Ecto neural progenitor cell (in vitro differentiated cells): ENCODE measurements at places on chromosomes 12 and 14.

GRCh38 chr12:82533341-82533740 lies 153.4 kb upstream of the TMTC2 start:
- DNase-seq = no peak

DNA sequence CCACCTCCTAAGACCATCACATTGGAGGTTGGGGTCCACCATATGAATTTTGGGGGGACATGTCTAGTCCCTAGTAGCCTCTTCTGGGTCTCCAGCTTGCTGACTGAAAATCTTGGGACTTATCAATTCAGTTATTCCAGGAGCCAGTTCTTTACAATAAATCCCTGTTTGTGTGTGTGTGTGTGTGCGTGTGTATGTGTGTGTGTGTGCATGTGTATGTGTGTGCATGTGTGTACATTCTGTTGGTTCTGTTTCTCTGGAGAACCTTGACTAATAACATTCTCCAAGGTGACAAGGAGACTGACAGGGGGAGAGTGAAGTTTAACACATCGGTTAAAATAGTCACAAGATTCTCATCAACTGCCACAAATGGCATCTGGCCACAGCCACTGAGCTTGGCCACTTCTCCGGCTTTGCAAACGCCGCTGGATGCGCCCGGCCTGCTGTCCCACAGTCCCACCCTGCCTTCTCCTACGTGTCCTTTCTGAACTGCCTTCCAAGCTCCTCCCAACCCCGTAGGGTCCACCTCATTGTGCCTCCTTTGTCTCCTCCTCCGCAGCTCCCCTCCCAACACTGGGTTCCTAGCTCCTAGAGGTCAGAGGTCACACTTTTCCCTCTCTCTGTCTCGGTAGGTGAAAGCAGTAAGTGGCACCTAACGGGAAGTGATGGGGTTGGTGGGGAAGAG lies 88.1 kb upstream of the DIO3 start:
- DNase-seq = peak; percentile 44

GRCh38 chr12:54383041-54383609 lies 1.4 kb downstream of the ZNF385A start:
- DNase-seq = no peak

DNA sequence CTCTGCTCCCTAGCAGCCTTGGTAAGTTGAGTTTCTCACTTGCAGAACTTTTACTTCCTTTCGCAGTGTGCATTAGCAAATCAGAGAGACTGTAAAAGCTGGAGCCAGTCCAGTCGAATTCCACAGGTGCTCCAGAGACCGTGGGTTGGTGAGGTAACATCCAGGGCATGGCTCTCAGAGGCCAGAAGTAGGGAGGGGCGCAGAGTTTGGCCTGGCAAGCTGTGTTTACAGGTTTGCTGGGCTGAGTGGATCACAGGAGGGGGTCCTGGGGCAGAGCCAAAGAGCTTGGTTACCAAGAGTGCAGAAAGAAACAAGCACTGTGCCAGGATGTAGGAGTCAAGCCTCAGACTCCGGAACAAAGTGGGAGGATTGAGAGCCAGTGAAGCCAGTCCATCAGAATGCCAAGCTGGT lies 10.2 kb upstream of the BHLHE41 start:
- DNase-seq = no peak

DNA sequence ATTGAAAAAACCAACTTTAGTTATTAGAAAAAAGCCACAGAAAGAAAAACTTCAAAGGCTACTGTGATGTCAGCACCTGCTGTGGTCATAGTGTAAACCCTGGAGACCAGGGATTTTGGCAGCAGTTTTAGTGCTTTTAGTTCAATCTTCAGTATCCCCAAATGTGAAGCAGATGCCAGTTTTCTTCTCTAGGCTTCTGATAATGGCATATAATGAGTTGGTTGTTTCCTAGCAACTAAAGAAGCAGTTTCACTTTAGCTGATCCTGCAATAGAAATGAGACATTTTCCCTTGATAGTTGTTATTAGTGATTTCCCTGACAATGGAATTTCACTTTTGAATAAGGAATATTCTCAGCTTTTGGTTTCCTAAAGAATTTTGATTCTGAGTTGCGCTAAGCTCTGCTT lies 131.2 kb downstream of the NUBPL start:
- DNase-seq = no peak

DNA sequence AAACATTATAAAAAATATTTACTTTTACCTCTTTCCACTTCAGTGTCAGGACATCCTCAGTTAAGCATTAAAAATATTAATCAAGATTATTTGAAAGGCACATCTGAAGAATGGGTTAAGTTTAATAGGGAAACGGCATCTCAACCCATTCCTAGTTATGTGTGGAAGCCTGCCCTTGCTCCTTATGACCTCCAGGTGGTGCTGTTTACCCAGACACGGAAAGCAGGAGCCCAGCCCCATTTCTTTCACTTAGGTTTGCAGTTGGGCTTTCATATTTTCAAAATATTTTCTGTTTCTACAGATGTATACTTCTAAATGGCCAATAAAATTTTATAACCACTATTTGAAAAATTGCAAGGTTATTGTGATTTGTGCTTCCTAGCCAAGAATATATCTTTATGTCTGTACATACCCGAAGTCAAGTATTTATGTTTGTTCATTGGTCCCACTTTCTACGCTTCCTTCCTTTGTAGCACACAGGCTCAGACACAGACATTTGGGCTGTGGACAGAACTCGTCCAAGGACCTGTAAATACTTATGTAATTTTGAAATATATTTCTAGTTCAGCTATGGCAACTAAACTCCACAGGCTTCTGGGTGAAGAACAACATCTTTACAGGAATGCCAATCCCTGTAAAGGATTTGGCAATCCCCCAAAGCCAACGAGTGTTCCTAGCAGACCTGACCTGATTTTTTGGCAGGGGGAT lies 247.1 kb downstream of the AKAP6 start:
- no peak for DNase-seq

DNA sequence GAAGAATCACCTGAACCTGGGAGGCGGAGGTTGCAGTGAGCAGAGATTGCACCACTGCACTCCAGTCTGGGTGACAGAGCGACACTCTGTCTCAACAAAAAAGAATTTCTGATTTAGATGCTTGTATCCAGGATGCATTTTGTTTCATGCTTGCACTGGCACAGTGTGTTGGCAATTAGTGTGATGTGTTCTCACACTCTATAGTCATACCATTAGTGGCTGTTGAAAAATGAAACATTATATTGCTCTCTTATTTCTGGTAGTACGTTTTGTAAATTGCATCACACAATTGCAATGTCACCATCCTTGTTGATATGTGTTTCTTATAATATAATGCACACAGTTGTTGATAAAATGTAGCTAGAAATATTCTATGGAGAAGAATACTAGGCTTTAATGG lies 51.3 kb upstream of the RMST start:
- DNase-seq = no peak

DNA sequence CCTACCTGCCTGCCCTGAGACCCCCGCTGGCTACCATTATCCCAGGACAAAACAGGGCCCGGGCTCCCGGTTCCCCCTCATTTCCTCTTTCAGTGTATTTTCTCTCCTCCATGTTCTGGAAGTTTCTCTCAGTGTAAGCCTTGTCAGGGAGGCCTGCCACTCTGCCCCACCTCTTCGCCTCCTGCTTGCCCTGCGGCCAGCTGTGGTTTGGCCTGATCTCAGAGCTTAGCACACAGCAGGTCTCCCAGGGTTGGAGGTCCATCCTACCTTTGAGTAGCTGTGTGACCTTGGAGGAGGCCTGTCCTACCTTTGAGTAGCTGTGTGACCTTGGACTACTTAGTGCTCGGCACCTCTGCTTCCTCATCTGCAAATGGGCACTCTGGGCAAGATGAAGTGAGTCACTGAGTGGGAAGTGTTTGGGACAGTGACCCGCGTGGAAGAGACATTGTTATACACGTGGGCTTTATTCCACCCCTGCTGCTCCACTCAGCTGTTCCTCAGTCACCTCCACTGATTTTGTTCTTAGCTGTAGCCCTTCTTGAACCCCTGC lies 212.7 kb downstream of the ZFP36L1 start:
- no peak for DNase-seq

GRCh38 chr12:107131832-107132616 lies 38.7 kb upstream of the CRY1 start:
- no peak for DNase-seq

DNA sequence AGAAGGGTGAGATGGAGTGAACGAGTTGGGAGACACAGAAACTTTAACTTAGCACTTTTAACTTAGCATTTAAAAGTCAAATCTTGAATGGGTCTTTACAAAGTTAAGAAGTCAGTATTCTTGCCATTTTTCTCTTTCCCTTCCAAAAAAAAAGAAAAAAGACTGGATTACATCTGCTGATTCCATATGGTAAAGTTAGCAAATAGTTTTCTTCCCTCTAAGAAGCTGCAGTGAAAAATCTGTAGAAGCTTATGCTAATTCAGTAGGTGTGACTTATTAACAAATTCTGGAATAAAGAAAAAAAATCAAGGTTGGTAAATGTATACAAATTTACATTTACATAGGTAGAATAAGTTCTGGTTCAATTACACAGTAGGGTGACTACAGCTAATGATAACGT lies 50.9 kb downstream of the COCH start:
- no peak for DNase-seq

GRCh38 chr12:24929953-24930352 lies 18.9 kb downstream of the BCAT1 start:
- no peak for DNase-seq

GRCh38 chr12:123813349-123813748 lies 51.2 kb downstream of the DNAH10 start:
- DNase-seq = no peak

DNA sequence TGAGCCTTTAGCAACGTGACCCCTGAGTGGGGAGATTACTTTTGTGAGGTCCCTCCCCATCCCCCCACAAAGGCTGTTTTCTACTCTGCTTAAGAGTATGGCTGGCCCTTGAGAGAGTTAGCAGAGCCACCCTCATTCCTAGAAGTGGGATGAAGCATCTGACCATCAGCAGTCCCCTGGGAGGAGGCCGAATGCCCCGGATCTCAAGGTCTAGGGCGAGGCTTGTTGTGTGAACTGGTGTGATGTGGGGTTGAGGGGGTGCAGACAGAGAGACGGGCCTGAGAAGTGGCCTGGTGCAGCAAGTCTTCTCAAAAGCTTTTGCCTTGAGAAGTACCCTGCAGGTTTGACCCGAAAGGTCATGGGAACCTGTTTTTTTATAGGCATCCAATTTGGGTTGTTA lies 153.0 kb upstream of the FKBP4 start:
- no peak for DNase-seq

DNA sequence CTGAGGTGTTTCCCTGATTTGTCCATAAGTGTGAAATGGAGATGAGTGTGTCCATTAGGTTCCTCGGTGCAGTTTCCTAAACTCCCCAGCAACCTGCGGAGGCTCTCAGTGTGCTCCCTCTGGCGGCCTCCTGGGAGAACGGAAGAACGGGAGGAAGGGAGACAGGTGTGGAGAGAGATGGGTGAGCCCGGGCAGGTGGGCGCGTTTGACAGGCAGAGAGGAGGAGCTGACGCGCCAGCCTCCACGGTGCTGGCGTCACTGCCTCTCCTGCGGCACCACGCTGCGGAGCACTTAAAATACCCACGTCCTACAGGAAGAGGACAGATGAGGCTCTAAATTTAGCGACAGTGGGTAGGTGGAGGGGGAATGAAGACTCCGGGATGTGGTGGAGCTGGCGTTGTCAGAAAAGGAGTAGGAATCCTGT lies 26.8 kb upstream of the PEX5 start:
- no peak for DNase-seq

DNA sequence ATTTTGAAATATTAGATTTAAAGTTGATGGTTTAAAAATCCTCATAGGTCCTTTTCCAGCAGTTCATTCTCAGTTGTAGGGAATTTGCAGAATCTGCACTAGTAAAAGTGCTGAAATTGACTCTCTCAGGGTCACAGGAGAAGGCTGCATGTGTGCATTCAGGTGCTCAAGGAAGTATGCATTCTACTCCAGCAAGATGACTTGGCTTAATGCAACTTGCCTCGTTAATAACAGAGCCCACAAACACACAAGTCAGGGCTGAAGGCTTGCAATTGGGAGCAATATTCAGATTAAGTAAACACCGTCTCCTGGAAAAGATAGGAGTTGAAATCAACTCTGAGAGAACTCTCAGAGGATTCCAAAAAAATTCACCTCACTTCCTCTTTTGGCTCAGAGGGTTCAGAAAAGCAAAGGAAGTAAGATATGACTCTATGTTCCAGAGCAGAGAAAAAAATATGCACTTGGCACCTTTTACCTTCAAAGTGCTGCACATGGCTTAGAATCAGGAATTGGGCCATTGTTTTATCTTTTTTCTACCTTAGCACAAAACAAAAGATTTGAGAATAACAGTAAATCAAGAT lies 406.3 kb upstream of the DCN start:
- no peak for DNase-seq

DNA sequence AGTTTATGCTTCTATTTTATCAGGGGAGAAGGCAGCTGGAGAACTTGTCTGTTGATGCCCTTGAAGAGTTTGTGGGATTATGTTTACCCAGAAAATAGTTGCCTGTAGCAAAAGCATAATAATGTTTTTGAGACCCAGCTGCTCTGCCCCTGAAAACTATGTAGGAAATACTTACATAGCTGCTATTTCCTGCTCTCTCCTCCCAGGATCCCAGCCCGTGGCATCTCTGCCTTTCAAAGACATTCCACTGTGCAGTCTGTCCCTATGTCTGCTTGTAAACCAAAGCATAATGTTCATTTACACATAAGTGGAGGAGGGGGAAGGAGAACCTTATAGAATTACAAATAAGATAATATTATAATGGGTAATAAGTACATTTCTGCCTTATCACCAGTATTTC lies 198.7 kb downstream of the SYT1 start:
- no peak for DNase-seq

DNA sequence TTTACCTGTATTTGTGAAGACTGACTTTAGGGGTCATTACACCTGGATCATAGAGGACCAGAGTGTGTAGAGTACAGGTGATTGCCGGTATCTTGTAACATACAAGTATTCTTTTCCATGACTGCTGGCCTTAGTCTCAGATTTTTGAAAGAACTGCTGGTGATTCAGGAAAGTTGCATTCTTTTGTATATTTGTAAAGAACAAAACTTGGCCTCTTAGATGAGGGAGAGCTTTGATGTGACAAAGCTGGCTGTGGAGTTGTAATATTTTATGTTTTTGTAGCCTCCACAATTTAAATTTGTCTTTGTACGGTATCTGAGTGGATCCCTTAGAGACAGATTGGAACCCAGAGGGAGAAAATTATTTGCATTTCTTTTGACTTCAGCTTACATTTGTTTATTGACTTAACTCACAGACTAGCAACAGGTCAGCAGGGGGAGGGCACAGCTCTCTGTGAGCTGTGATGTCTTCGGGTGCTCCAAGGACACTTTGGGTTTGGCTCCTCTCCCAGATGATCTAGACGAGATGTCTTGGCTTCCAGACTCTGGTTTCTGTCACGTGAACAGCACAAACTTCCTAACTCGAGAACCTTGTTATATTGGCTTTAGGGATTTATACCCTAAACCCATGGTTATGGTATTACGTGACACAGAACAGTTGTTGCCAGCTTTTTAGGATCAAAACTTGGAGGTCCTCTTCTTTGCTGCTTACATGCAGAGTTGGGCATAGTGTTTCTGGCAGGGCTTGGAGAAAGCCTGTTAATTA lies 65.9 kb downstream of the DAAM1 start:
- DNase-seq = no peak

- DNase-seq = no peak
Observed at GRCh38 chr12:83690465-83690864, 1003.8 kb downstream of the TMTC2 start.

- no peak for DNase-seq
Observed at GRCh38 chr14:93967637-93968250, 8.6 kb downstream of the ASB2 start.

- DNase-seq = no peak
Observed at GRCh38 chr12:54035568-54036264, 2.9 kb downstream of the HOXC5 start.

- no peak for DNase-seq
Observed at GRCh38 chr12:82400819-82401218, 42.5 kb downstream of the METTL25 start.
